ENCODE measurements at places on chromosomes 2 and 18. TPM values are rescaled to one million over a fixed set of nuclear protein-coding genes. Genes with fewer than 3 reads are reported as not detected.

Gene ELOA2
- not detected for total RNA-seq

Gene ZNF385B
- not detected for total RNA-seq

Gene LRATD1
- 6.2 TPM for total RNA-seq

Gene TUBA3E
- total RNA-seq, result not detected

Gene STEAP3
- 20.6 TPM for total RNA-seq

Gene ONECUT2
- total RNA-seq, result under 0.01 TPM

Gene FBLN7
- 4.6 TPM for total RNA-seq

Gene SCN9A
- 0.96 TPM for total RNA-seq

Gene SLC14A1
- not detected for total RNA-seq

Gene SMIM21
- not detected for total RNA-seq

Gene CDH20
- total RNA-seq, result not detected

Gene CTAGE1
- total RNA-seq, result not detected

Gene METTL5
- 48.6 TPM for total RNA-seq

Gene AMER3
- total RNA-seq, result not detected

Gene ASXL2
- total RNA-seq, result 17.0 TPM

Gene LIPG
- 80.9 TPM for total RNA-seq

Gene DNAJB2
- 24.5 TPM for total RNA-seq

Gene GPR45
- not detected for total RNA-seq

Gene SPATA3
- total RNA-seq, result not detected

Gene HS1BP3
- 28.5 TPM for total RNA-seq

Gene INSIG2
- 14.8 TPM for total RNA-seq

Gene LIMS4
- total RNA-seq, result 111 TPM

Gene THAP4
- total RNA-seq, result 57.2 TPM

Gene KRTCAP3
- not detected for total RNA-seq

Gene TDRD15
- total RNA-seq, result not detected

Gene SPP2
- total RNA-seq, result not detected
